Fibroblast of skin of abdomen (primary cell): ENCODE measurements at places on chromosomes 5 and 9.
A peak's percentile ranks its signal among the peaks of the same experiment; 100 is the strongest.

GRCh38 chr5:1767524-1768282, 31.9 kb downstream of the MRPL36 start:
- no peak for DNase-seq

DNA sequence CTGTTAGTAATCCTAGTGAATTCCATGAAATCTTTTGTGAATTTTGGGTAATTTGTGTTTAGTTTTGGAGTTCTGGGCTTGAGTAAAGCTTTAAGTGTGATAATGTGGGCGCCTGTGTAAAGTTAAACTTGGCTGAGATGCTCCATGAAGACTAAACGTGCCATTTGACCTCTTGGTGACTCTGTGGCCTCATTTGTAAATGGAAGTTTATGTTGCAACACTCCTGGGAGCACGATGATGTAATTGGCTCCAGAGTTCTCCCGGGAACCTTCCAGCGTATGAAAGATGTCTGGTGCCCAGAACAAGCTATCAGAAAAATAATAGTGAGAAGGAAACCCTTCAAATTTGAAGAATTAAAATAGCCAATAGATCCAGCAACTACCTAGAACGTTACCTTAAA, 981.2 kb downstream of the TLE4 start:
- DNase-seq = no peak

GRCh38 chr5:43065948-43066798, 26.1 kb upstream of the ANXA2R start:
- peak; percentile 72 for DNase-seq

GRCh38 chr5:145443964-145444363, 391.2 kb downstream of the PRELID2 start:
- no peak for DNase-seq

DNA sequence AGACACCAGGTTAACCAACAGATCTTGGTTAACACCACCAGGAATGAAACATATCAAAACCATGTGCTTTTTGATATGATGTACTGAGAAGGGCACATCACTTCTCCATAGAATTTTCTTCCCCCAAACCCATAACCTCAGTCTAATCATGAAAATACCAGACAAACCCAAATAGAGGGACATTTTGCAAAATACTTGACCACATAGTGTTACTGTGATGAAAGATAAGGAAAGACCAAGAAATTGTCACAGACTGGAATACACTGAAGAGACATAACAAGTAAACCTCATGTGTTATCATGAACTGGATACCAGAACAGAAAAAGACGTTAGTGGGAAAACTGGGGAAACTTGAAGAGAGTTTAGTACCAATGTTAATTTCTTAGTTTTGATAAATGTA, 74.9 kb upstream of the VCAN start:
- no peak for DNase-seq

DNA sequence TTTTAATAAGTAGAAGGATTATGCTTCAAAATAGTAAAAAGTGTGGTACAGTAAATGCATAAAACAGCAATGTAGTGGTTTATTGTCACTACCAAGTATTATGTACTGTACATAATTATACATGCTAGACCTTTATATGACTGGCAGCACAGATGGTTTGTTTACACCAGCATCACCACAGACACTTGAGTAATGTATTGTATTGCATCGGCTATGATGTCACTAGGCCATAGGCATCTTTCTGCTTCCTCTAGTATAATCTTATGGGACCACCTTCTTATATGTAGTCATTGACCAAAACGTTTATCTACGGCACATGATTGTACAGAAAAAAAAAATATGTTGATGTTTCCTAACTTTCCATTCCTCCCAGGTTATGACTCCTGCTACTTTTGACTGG, 31.9 kb upstream of the SSBP2 start:
- DNase-seq = peak; percentile 46

DNA sequence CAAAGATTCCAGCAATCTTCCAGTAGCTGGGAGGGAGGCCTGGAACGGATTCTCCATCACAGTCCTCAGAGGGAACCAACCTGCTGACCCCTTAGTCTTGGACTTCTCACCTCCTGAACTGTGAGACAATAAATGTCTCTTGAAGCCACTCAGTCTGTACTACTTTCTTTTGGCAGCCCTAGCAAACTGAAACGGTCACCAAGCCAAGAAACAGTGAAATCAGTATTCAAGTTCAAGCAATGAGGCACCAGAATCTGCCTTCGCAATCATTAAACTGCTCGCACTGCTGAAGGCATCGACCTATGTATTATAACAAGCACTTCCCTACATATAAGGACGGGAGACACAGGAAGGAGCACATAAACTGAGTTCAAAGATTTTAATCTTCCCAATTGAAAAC, 120.6 kb upstream of the PUM3 start:
- DNase-seq = no peak

GRCh38 chr5:74552101-74552500, 88.4 kb downstream of the ENC1 start:
- no peak for DNase-seq

DNA sequence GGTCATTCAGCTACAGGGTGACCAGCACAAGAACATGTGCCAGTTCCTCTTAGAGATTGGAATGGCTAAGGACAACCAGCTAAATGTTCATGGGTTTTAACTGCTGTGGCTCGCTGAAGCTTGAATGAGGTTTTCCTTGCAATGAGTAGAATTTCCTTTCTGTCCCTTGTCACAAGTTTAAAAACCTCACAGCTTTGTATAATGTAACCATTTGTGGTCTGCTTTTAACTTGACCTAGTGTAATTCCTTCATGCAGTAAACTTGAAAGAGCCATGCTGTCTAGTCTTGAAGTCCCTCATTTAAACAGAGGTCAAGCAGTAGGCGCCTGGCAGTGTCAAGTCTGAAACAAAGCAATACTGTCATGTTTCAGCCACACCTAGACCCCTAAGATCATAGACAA, 181.3 kb upstream of the DMRT1 start:
- DNase-seq = no peak

- DNase-seq = peak; percentile 34
These were observed at the start of gene PLEKHG4B for GRCh38 chr5:91556-92263. TSS of gene PLEKHG4B (plus strand) at chr5:92168. CDS start at chr5:92232, 64 bp downstream.

DNA sequence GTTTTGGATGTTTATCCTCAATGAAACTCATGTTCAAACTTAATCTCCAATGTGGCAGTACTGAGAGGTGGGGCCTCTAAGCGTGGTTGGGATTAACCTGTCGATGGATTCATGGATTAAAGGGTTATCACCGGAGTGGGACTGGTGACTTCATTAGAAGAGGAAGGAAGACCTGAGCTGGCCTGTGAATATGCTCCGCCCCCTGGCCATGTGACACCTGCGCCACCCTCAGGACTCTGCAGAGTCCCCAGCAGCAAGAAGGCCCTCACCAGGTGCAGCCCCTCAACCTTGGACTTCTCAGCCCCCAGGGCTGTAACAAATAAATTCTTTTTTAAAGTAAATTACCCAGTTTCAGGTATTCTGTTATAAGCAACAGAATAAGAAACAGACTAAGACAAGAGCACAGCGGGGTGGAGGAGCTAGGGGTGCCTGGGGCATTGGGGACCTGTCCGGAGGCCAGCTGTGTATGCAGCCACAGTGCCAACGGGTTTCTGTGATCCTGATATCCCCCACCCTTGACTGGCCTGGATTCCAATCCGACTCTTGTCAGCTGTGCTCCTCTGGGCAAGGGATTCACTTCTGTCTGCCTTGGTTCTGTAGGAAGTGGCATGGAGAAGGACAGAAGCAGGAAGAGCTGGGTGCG, 3.2 kb upstream of the MAPK9 start:
- DNase-seq = no peak

GRCh38 chr5:85441156-85441555, 1056.5 kb upstream of the EDIL3 start:
- DNase-seq = no peak

- no peak for DNase-seq
These were observed 57.9 kb downstream of the SHB start for GRCh38 chr9:38010918-38011704.

- DNase-seq = no peak
These were observed 1931.0 kb downstream of the EFNA5 start for GRCh38 chr5:105739732-105740131.

DNA sequence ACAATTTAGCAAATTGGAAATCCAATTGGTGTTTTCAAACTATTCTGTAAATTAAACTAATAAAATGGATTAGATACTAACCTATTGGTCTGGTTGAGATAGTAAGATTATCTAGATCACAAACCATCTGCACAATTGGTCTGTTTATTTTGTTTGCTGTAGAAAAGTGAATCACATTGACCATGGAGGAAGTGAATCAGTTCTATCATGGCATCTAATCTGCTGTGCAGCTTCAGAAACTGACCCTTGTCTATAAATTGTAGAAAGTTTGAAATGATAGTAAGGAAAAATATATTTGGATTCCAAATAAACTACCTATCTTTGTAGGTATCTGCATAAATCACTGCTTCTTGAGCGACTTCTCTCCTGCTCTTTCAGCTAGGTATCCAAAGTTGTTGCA, 1865.4 kb downstream of the MAT2B start:
- DNase-seq = no peak

- peak; percentile 65 for DNase-seq
These were observed 69.4 kb downstream of the MSX2 start for GRCh38 chr5:174793684-174794328.

DNA sequence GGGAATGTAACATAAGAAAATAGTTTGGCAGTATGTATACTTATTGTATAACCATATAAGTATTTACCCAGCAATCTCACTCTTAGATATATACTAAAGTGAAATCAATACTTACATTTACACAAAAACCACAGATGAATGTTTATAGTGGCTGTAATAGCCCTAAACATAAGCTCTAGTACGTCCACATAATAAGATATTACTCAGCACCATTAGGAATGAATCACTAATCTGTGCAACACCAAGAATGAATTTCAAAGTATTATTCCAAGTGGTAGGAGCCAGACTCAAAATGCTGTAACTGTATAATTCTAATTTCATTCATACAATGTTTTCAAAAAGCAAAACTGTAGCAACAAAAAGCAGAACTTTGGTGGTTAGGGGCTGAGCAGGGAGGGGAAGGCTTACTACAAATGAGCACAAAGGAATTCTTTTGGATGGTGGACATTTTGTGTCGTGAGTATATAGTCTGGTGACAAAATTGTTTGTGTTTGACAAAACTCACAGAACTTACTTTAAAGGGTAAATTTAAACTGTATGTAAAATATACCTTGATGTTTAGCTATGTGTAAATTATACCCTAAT, 11.9 kb upstream of the C5orf46 start:
- no peak for DNase-seq

GRCh38 chr5:170021506-170021905, 41.2 kb upstream of the INSYN2B start:
- DNase-seq = no peak

- DNase-seq = no peak
These were observed 58.6 kb upstream of the LIFR start for GRCh38 chr5:38615042-38615441.

- DNase-seq = no peak
These were observed 68.5 kb downstream of the KLHL3 start for GRCh38 chr5:137667341-137667740.

- DNase-seq = peak; percentile 52
These were observed 8.8 kb upstream of the ASB6 start for GRCh38 chr9:129650680-129651235.

DNA sequence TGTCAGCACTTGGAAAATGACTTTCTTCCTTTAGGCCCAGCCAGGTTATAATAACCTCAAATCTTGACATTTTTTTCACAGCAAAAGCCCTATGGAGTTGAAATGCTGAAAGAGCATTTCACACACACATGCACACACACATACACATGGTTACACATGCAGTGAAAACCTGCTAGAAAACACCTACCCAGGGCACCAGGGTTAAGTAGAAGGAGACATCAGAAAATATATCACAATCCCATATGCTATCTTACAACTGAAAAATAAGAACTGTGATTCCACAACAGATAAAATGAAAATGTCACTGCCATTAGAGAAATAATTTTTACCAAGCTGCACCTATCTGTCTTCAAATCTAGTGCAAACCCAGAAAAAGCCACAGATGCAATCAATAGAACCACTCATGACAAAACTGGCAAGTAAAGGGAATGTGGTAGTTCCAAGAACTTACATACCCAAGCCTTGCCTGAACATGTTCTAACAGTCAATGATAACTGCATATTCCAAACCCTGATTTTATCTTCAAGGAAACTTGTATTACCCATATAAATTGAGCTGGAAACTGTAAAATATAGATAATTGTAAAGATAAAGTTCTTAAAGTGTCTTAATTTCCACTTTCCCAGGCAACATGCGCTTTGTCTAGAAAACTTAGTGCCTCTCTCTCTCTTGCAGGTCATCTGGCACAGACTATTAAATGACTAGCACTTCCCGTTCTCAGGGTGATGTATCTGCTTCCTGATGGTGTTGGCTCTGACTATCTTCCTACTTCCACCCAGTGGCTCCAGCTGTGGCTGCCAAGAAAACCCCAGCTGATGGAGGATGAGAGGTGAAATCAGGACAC, 250.2 kb upstream of the PTGER4 start:
- peak; percentile 12 for DNase-seq

DNA sequence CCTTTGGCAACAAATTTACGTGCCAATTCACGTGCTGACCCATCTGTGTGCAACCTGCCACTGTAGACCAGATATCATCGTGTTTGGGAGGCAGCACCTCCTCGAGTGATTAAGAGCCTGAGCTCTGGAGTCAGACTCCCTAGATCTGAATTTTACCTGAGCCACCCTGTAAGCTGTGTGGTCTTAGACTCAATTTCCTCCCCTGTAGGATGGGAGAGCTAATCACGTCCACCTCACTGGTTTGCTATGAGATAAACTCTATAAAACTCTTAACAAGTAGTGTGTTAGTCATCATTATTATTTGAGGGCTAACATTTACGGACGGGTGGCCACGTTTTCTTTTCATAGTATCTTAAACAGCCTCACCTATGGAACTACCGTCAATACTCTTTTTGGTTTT, 220.0 kb upstream of the ADAMTSL1 start:
- DNase-seq = no peak

GRCh38 chr5:170306381-170306831, 8.8 kb upstream of the LCP2 start:
- peak; percentile 65 for DNase-seq

- no peak for DNase-seq
These were observed 317.7 kb upstream of the IRX4 start for GRCh38 chr5:2200261-2200950.

GRCh38 chr9:68644831-68645230, 60.2 kb upstream of the PIP5K1B start:
- no peak for DNase-seq

DNA sequence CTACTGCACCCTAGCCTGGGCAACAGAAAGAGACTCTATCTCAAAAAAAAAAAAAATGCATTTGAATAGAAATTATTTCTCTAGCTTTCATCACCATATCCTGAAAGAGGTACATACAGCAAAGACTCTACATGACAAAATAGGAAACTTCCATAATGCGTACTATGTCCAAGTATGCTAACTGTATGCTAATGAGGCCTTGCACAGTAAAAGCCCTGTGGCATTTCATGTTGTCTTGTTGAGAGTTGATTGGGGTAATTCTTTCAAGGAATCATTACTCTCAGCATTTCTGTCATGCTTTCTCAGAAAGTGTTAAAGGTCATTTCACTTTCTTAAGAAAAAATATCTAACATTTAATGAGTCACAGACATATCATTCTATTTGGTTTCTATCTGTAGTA, 393.4 kb downstream of the CTNND2 start:
- DNase-seq = no peak
